ENCODE measurements at places on chromosomes 5 and 9. TPM values are rescaled to one million over a fixed set of nuclear protein-coding genes. Genes with fewer than 3 reads are reported as not detected.

DNA sequence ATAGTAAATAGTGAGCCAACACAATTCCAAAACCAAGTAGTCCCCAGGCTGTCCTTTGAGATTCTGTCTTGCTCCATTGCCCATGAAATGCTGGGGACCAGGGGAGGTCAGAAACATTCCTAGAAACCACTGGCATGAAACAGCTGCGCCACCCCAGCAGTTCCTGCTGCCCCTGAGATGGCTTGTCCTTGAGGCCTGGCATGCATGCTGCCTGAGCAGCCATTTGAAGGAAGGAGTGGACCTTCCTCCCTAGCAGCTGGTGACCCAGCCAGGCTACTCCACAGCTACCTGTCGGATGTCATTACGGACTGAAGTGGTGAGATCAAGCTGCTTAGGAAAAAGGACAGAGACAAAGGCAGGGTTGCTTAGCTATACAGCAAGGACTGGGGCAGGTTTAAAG, 260.6 kb downstream of the DENND1A start:
- H3K27ac ChIP-seq: no peak overlapping the region
- no peaks in the 10 kb centered on the region for H3K36me3 ChIP-seq
- H3K4me3 ChIP-seq: no peak overlapping the region
- no peak for DNase-seq
- no peaks in the 10 kb centered on the region for H3K4me1 ChIP-seq

DNA sequence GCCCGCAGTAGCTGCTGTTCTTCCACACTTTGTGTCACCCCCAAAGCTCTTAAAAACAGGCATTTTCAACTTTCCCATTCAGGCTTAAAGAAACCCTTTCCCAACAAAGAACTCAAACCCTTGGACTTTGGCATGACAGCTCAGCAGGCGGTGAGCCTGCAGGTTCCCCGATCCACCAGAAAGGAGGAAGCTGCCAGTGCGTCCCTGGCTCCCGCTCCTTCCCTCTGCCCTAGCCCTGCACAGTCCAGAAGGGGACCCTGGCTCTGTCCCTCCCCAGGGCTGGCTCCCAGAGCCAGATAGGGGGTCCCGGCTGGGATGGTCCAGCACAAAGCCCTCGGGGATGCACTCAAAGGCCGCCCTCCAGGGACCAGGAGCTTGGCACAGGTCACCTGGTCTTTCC, 9.6 kb downstream of the SLC9A3 start:
- H3K4me3 ChIP-seq: no peak overlapping the region
- no peaks in the 10 kb centered on the region for H3K4me1 ChIP-seq
- peaks cover 12% of the 10 kb centered on the region for H3K27me3 ChIP-seq
- no peak for DNase-seq

DNA sequence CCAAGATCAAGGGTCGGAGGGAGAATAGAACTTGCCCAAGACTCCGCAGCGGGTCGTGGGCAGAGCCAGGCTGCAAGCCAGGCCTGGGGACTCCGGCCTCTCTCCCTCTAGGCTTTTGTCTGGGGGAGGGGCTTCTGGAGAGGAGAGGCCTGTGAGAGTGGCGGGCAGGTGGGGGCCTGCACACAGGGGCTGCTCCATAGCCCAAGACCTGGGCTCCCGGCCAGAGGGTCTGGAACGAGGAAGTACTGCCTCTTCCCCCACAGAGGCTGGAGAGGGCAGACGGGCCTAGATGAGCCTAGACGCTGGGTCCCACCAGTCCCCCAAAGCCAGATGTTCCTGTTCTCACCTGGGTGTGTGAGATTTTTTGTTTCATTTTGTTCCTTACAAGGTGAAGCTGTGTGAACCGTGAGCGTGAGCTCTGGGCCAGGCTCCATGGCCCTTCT, 5.2 kb upstream of the ST6GALNAC6 start:
- no peaks in the 10 kb centered on the region for H3K27me3 ChIP-seq
- peak; percentile 90 for DNase-seq
- peak overlapping the region; percentile 95 for H3K27ac ChIP-seq
- H3K4me3 ChIP-seq: no peak overlapping the region
- H3K36me3 ChIP-seq: no peaks in the 10 kb centered on the region
- no peaks in the 10 kb centered on the region for H3K4me1 ChIP-seq

DNA sequence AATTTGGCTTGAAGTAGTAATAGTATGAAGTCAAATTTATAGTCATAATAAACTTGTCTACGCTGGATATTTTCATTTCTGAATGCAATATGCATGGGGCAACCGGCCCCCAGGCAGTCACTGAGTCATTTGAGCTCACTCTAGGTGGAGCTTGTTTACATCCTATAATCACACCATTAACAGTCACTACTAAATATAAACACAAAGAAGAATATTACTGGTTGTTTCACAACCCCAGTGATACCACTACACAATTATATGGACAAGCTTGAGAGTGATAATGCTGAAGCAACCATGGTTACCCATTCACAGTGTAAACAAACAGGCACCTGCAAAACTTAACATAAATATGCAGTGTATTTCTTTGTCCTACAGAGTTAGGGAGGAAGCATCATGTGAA, 68.7 kb downstream of the MARCHF3 start:
- no peak overlapping the region for H3K27ac ChIP-seq
- DNase-seq: no peak
- H3K4me3 ChIP-seq: no peak overlapping the region

- no peaks in the 10 kb centered on the region for H3K4me1 ChIP-seq
- H3K36me3 ChIP-seq: no peaks in the 10 kb centered on the region
- H3K27ac ChIP-seq: no peak overlapping the region
- peak; percentile 51 for DNase-seq
- no peak overlapping the region for H3K4me3 ChIP-seq
- H3K27me3 ChIP-seq: no peaks in the 10 kb centered on the region
These were observed 66.8 kb downstream of the CRB2 start for GRCh38 chr9:123422635-123423310.

DNA sequence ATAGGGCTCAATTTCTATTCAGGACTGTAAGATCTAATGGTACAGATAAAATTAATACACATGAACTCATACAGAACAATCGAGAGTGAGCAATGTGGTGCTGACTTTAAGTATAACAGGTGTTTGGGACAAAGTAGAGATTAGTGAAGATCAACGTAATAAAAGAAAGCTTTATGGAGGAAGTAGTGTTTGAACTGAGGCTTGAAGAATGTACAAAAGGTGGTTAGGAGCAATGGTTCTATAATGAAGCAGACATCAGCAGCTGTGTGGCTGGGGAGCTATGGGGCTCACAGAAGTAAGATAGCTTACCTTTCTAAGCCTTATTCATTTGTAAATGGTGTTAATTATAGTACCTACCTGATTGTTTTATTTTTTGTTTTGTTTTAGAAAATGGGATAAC, 275.4 kb upstream of the RGMB start:
- no peak overlapping the region for H3K27ac ChIP-seq
- no peak overlapping the region for H3K4me3 ChIP-seq
- H3K4me1 ChIP-seq: no peaks in the 10 kb centered on the region

DNA sequence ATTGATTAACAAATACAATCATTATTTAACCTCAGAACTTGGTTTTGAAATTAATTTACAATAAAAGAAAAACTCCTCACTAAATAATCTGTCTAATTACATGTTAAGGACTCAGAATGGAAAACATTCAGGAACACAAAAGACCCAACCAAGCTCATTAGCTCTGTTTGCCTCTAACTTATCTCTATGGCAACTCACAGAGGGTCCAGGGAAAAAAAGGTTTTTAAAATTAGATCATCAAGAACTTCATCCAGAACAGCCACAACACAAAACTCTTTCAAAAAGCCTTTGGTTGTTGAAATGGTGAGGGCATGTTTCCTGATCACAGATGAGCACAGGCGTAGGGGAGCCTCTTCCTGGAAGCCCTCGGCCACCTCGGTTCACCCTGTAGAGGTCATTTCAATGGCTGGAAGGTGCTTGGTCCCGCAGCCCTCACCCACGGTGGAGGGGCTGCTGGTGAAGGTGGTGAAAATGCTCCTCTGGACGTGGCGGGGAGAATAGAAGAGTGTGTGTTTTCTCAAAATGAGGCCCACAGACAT, 17.2 kb upstream of the TCF7 start:
- no peak overlapping the region for H3K27ac ChIP-seq
- no peaks in the 10 kb centered on the region for H3K4me1 ChIP-seq
- H3K27me3 ChIP-seq: no peaks in the 10 kb centered on the region
- H3K36me3 ChIP-seq: no peaks in the 10 kb centered on the region

GRCh38 chr9:35680331-35681105, 6.8 kb downstream of the CA9 start:
- peaks cover 8% of the 10 kb centered on the region for H3K4me1 ChIP-seq
- H3K27me3 ChIP-seq: no peaks in the 10 kb centered on the region
- DNase-seq: no peak
- H3K27ac ChIP-seq: no peak overlapping the region
- H3K36me3 ChIP-seq: peaks cover 8% of the 10 kb centered on the region

DNA sequence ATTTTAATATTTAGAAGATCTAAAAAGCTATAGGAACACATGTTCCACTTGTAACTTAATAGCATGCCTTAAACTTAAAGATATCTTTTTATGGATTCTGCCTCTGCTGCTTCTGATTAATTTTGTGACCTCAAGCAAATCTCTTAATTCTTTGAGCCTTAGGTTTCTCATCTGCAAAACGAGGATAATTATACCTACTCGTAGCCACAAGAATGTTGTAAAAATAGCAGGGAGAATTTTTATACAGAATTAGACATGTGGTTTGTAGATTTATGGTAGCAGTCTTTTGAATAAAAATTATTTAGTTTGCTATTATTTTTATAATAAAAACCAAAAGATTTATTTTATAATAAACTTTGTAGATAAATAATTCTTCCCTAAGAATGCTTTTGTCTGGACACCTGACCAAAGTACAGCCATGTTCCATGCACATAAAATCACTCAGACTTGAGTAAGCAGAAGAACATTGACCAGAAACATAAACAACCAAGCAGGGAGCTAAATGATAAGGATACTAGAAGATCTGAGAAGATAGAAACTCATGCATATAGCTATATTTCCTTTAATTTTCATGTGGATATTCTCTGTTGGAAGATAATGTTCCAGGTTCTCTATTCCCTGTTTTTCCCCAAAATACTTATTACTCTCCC, 18.5 kb downstream of the C9orf85 start:
- no peaks in the 10 kb centered on the region for H3K36me3 ChIP-seq
- no peaks in the 10 kb centered on the region for H3K4me1 ChIP-seq
- H3K27ac ChIP-seq: no peak overlapping the region
- DNase-seq: no peak

DNA sequence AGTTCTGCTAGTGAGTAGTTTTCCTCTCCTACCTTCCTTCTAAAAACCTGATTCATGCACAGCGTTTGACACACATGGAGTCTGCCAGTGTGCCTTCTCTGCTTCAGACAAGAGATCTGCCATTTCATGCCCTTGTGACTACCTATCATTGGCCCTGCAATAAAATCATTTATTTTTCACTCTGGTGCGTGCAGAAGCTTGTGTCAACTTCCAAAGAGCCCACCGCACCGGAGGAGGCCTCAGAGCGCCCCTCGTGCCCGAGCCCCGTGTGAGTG, 13.7 kb downstream of the HNRNPH1 start:
- no peak for DNase-seq
- H3K27me3 ChIP-seq: no peaks in the 10 kb centered on the region
- H3K27ac ChIP-seq: no peak overlapping the region

DNA sequence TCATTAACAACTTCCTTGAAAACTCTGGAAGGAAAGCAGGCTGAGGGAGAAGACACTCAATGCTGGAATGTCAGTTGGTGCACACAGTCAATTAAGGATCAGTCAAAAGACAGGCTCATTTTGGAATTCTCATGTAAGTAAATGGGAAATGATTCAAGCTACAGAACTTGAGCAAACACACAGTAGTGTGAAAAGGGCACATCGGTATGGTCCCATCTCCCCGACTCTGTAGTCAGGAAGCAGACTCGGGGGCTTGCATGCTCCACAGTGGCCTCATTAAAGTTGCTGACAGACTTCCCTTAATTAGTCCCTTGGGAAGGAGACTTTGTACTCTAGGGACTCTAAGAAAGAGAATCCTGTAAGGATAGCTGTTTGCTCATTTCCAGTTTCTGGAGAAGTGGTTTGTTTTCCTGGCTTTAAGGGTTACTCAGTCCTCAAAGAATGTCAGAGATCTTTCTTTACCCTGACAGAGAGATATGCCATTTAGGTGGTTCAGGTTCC, 339.2 kb downstream of the ADAMTS6 start:
- H3K27me3 ChIP-seq: no peaks in the 10 kb centered on the region
- no peak overlapping the region for H3K4me3 ChIP-seq
- no peaks in the 10 kb centered on the region for H3K4me1 ChIP-seq
- DNase-seq: no peak
- H3K36me3 ChIP-seq: no peaks in the 10 kb centered on the region
- H3K27ac ChIP-seq: no peak overlapping the region

DNA sequence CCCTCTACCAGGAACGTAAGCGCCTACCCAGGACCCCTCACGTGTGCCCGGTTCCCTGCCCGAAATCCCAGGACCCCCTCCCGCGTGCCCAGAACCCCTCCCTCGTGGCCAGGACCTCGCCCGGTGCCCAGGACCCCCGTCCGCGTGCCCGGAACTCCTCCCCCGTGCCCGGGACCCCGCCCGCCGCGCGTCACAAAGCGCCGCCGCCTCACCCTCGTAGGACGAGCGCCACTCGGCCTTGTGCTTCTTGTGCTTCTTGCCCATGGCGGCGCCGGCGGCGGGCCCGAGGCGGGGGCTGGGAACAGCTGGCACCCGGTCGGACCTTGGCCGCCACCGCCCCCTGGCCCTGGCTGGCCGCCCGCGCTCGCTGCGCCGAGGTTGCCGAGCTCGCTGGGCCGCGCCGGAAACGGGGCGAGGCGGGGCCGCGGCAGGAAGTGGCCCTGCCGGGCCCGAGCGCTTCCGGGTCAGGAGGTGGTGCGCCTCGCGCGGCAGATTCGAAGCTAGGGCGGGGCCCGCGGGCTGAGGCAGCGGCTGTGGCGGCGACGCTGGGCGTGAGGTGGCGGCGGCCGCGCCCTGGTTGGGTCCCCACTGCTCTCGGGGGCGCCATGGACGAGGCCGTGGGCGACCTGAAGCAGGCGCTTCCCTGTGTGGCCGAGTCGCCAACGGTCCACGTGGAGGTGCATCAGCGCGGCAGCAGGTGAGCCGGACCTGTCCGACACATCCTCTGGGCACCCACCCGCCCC, at the start of the genes BRD9 and TRIP13:
BRD9 (minus strand) TSS at position 408 of the 743 bp plus-strand sequence; CDS start at position 264, 144 bp downstream.
TRIP13 (plus strand) TSS at position 491 of the 743 bp plus-strand sequence; CDS start at position 606, 115 bp downstream.
- peak within 1 kb of the TSS; percentile 84 for H3K4me3 ChIP-seq
- peaks cover 20% of the 10 kb centered on the region for H3K36me3 ChIP-seq
- H3K27me3 ChIP-seq: no peaks in the 10 kb centered on the region
- H3K27ac ChIP-seq: peak within 1 kb of the TSS; percentile 95

GRCh38 chr9:7976167-7976755, 176.7 kb upstream of the DMAC1 start:
- H3K4me3 ChIP-seq: no peak overlapping the region
- H3K4me1 ChIP-seq: no peaks in the 10 kb centered on the region
- no peak for DNase-seq
- peak overlapping the region; percentile 13 for H3K27ac ChIP-seq
- no peaks in the 10 kb centered on the region for H3K36me3 ChIP-seq

GRCh38 chr5:58046371-58046770, 413.5 kb downstream of the PLK2 start:
- no peak for DNase-seq
- H3K4me1 ChIP-seq: peaks cover 2% of the 10 kb centered on the region
- no peaks in the 10 kb centered on the region for H3K36me3 ChIP-seq
- no peaks in the 10 kb centered on the region for H3K27me3 ChIP-seq
- H3K4me3 ChIP-seq: no peak overlapping the region

GRCh38 chr9:89639367-89639795, 34.6 kb downstream of the GADD45G start:
- DNase-seq: no peak
- H3K27ac ChIP-seq: no peak overlapping the region
- peaks cover 13% of the 10 kb centered on the region for H3K4me1 ChIP-seq
- H3K36me3 ChIP-seq: no peaks in the 10 kb centered on the region
- H3K27me3 ChIP-seq: no peaks in the 10 kb centered on the region

The LRRC19 gene
- total RNA-seq: 0.28 TPM

The MCC gene
- total RNA-seq: 38.6 TPM

The ORM2 gene
- 24.9 TPM for total RNA-seq

The TEX53 gene
- total RNA-seq: not detected

The SLC28A3 gene
- 4.0 TPM for total RNA-seq

The SV2C gene
- total RNA-seq: 0.40 TPM

The ARL10 gene
- total RNA-seq: 6.1 TPM

The PPP2R2B gene
- 1.2 TPM for total RNA-seq

The FOXD1 gene
- total RNA-seq: 0.37 TPM

Measured in lung (tissue), 17 donors.